ENCODE measurements at places on chromosomes 5 and 9. TPM values are rescaled to one million over a fixed set of nuclear protein-coding genes. Genes with fewer than 3 reads are reported as not detected.

Gene ZNG1F
- total RNA-seq, result 6.5 TPM

Gene DND1
- 1.6 TPM for total RNA-seq

Gene FCN1
- total RNA-seq, result not detected

Gene CDH9
- total RNA-seq, result not detected

Gene EQTN
- 0.23 TPM for total RNA-seq

Gene MSX2
- 4.8 TPM for total RNA-seq

Gene SLC1A1
- total RNA-seq, result 0.04 TPM

Gene REEP5
- 50.9 TPM for total RNA-seq

Gene ORM1
- total RNA-seq, result not detected

Gene PTGES
- total RNA-seq, result 6.2 TPM

Gene SPINK4
- not detected for total RNA-seq

Gene IL9
- not detected for total RNA-seq

Gene LVRN
- total RNA-seq, result not detected

Gene IFNK
- total RNA-seq, result 4.3 TPM

Gene GPX8
- total RNA-seq, result 40.4 TPM

Data from hair follicular keratinocyte (primary cell).